ENCODE measurements at places on chromosomes 5 and 9. TPM values are rescaled to one million over a fixed set of nuclear protein-coding genes. Genes with fewer than 3 reads are reported as not detected.

The NIPAL4 gene
- total RNA-seq: 3.5 TPM

The POLR3G gene
- 18.4 TPM for total RNA-seq

The TCF7 gene
- 117 TPM for total RNA-seq

The LOX gene
- total RNA-seq: 0.04 TPM

- no peak overlapping the region for H3K27ac ChIP-seq
- H3K36me3 ChIP-seq: peaks cover 25% of the 10 kb centered on the region
- no peak for DNase-seq
- H3K4me1 ChIP-seq: no peaks in the 10 kb centered on the region
- no peak overlapping the region for H3K4me3 ChIP-seq
These were observed 85.8 kb downstream of the DAP start for GRCh38 chr5:10675177-10675700.

DNA sequence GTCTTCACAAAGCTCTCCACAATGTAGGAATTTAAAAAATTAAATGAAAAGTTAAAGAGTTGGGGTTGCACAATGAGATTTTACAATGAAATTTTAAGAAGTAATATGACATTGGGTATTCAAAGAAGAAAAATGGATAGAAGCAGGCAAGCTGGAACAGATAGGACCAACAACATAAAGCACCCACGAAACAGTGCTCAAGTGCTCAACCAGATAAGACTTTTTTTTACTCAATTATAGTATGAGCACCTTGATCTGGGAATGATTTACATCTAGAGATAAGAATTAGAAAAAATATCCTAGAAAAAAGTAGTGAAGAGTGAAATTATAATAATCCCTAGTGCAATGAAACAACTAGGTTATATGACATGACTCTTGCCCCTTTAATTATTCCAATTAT lies 1670.1 kb upstream of the ACO1 start:
- DNase-seq: no peak
- no peaks in the 10 kb centered on the region for H3K36me3 ChIP-seq
- H3K27me3 ChIP-seq: no peaks in the 10 kb centered on the region
- H3K4me3 ChIP-seq: no peak overlapping the region

DNA sequence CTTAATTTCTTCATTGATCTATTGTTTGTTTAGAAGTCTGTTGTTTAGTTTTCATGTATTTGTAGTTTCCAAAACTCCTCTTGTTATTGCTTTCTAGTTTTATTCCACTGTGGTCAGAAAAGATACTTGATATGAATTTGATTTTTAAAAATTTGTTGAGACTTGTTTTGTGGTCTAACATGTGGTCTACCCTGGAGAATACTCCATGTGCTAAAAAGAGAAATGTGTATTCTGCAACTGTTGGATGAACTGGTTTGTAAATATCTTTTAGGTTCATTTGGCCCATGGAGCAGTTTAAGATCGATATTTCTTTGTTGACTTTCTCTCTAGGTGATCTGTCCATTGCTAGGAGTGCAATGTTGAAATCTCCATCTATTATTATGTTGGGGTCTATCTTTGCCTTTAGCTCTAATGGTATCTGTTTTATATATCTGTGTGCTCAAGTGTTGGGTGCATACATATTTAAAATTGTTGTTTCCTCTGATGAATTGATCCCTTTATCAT lies 150.6 kb upstream of the ATP10B start:
- no peak overlapping the region for H3K27ac ChIP-seq
- no peaks in the 10 kb centered on the region for H3K27me3 ChIP-seq
- no peak for DNase-seq
- H3K4me3 ChIP-seq: no peak overlapping the region
- no peaks in the 10 kb centered on the region for H3K4me1 ChIP-seq

DNA sequence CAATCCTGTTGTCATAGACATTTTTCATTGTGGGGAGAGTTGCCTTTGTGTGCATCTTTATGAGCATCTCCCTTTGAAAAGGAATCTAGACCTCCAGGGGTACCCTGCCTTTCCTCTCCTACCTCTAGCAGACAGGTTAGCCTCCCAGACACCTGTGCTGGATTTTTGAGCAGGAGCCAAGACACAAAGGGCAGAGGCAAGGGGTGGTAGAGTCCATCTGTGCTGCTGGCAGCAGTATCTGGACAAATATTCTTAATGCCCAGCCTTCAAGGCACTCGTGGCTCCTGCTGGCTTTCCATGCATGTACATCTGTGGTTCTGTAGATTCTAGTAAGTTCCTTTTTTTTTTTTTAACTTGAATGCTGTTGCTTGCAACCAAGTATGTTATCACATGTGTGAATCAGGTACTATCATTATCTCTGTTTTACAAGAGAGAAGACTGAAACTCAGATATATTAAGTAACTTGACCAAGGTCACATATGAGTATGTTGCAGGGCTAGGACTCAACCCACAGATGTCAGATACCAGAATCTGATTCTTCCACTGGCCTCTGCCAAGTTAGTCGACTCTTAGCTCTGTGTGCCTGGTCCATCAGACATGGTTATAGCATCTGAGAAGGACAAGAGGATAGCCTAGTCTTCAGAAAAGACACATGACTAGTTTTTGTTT lies 32.9 kb upstream of the GPR151 start:
- H3K27me3 ChIP-seq: peaks cover 8% of the 10 kb centered on the region
- H3K4me1 ChIP-seq: no peaks in the 10 kb centered on the region
- no peaks in the 10 kb centered on the region for H3K36me3 ChIP-seq
- no peak overlapping the region for H3K27ac ChIP-seq

DNA sequence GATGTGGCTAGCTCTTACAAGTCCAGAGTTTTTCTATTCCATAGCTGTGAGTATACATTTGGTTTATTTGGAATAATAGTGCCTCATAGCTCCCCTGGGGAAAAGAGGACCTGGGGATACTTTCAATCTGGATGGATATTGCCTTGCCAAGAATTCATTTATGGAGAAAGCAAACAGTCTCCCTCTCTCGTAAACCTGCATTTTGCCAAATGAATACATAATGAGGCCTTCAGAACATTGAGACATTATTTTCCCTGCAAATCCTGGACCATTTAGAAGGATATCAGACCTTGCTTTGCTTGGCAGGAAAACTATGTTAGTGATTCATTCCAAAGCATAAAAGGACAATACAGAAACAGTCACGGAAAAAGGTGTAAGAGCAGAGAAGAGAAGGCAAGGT lies 569.6 kb upstream of the BRINP1 start:
- H3K36me3 ChIP-seq: no peaks in the 10 kb centered on the region
- no peaks in the 10 kb centered on the region for H3K4me1 ChIP-seq
- H3K4me3 ChIP-seq: no peak overlapping the region
- no peak overlapping the region for H3K27ac ChIP-seq

GRCh38 chr9:93904649-93905472 lies 50.3 kb downstream of the BARX1 start:
- H3K27ac ChIP-seq: no peak overlapping the region
- H3K27me3 ChIP-seq: peaks cover 6% of the 10 kb centered on the region
- peaks cover 2% of the 10 kb centered on the region for H3K36me3 ChIP-seq
- no peak overlapping the region for H3K4me3 ChIP-seq
- no peak for DNase-seq

Data from activated CD4-positive, alpha-beta T cell treated with anti-CD3 and anti-CD28 coated beads for 36 hours (primary cell).